ENCODE measurements at places on chromosomes 4 and X.

DNA sequence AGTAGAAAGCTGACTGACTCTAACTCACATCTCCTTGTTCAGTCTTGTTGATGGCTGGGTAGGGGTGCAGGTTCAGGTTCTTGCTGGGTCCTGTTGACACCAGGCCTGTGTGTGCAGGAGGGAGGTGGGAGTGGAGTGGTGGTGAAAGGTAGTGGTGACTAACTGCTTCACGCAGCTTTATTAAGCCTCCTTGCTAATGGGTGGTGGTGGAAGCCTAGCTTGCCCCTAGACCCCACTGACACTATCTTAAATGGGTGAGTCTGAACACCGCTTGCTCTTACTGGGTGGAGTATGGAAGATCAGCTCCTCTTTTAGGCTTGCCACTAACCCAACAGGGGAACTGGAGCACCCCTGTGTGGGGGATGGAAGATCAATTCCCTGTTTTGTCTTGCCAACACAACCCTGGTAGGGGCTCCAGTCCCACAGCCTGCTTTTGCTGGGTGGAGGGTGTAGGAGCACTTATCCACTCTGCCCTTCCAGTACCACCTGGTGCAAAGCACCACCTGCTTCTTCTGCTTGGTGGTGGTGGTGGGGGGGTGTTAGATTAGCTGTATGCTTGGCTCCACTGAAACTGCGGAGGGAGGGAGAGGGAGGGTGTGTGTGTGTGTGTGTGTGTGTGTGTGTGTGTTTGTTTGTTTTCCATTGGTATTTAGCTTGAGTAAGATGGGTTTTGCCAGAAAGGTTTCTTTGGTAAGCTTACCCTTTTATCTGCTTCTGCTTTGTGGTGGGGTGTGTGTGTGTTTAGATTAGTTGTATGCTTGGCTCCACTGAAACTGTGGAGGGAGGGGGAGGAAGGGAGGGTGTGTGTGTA is 25.6 kb downstream of the KDM6A start:
- DNase-seq: no peak

DNA sequence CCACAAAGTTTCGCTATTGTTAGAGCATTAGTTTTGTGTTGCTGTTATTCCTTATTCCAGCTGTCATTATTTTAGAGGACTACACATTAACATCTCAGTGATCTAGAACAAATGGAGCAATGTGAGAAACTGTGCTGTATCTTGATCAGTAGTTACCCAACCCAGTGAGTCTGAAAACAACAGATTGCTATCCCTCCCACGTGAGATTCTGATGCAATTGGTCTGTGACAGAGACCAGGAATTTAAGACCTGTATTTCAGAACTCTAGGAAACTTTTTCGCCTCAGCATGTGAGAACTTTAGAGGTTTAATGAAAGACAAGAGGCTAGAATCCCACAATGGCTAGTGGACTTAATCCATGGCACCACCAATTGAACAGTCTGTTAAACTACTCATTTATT is 35.7 kb upstream of the CDS1 start:
- no peak for DNase-seq

DNA sequence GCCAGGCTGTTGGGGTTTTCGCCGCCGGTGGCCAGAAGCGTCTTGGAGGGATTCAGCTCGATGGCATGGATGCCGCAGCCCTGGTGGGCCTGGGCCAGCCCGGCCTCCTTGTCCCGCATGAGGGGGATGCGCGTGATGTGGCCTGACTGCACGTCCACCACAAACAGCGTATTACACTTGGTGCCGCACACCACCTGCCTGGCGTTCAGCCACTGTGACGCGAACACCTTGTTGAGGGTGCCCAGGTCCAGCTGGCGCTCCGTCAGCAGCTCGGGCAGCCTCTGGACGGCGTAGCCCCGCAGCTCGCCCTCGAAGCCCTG is 728 bp downstream of the DCAF12L2 start:
- DNase-seq: no peak

DNA sequence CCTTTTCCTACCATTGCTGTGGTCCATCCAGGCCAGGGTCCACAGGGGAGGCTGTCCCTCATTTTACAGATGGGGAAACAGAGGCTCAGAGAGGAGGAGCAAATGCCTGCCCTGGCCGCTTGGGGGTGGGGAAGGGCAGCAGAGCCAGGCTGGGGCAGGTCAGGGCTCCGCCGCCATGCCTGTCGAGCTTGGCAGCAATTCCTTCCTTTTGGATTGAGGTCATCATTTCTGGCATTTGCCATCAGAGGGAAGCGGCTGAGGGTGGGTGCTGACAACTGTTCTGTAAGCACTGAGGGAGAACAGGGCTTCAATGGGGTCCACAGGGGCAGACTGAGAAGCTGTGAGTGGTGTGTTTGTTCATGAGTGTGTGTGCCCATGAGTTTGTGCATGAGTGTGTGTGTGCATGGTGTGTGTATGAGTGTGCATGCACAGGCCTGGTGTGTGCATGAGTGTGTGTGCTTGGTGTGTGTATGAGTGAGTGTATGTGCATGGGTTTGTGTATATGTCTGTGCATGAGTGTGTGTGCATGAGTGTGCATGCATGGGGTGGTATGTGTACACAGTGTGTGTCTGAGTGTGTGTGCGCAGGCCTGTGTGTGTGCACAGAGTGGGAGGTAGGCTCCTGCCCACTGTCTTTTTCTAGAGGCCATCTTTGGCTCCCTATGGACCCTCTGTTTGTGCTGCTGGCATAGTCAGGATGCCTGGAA is 115.2 kb downstream of the SORCS2 start:
- DNase-seq: no peak

- no peak for DNase-seq
Measured at GRCh38 chr4:155974996-155975395, 21.3 kb upstream of the CTSO start.

GRCh38 chr4:111847296-111848008 is 297.8 kb upstream of the FAM241A start:
- DNase-seq: no peak

DNA sequence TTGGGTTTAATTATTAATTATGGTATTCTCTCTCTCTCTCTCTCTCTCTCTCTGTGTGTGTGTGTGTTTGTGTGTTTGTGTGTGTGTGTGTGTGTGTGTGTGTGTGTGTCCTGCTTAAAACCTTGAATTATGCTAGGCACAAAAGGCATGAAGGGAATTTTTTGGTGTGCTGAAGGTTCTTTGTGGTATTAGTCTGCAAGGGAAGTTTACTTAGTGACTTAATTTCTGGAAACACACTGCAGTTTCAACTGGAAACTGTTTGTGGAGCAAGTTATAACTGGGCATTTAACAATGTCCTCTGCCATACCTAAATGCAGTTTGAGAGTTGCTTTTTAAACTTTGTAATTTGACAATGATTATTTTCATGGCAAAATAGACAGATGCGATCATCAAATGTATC is 111.7 kb downstream of the FRMPD4 start:
- no peak for DNase-seq

All from C1 segment of cervical spinal cord (tissue), 14 donors.